ENCODE measurements at places on chromosomes 12 and 14.

DNA sequence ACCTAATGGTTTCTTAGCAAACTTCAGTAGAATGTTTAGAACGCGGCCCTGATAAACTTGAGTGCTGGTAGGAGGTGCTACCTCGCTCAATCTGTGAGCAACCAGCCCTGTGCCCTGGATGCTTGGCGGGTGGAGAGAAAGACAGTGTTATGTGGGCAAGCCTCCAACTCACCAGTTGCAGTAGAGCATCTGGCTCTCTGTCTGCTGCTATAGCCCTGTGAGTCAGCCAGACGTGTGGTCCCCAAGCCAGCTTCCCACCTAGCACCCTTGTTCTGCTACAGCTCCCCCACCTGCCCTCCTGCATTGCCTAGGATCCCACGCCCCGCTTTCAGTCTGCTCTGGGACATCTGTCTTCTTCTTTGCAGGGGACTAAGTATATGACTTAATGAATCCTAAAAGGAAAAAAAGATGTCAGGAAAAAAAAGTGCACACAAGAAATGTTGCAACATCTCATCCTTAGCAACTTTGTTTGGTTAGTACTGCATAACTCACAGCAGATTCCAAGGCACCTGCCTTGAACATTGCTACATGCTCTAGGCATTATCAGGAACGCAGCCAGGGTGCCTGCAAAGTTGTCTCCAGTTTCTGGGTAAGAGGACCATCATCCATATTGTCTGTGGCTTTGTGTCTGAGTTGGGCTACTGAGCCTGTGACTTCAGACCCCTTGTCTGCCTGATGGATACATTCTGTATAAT, 13.6 kb downstream of the SNRNP35 start:
- no peak for DNase-seq

DNA sequence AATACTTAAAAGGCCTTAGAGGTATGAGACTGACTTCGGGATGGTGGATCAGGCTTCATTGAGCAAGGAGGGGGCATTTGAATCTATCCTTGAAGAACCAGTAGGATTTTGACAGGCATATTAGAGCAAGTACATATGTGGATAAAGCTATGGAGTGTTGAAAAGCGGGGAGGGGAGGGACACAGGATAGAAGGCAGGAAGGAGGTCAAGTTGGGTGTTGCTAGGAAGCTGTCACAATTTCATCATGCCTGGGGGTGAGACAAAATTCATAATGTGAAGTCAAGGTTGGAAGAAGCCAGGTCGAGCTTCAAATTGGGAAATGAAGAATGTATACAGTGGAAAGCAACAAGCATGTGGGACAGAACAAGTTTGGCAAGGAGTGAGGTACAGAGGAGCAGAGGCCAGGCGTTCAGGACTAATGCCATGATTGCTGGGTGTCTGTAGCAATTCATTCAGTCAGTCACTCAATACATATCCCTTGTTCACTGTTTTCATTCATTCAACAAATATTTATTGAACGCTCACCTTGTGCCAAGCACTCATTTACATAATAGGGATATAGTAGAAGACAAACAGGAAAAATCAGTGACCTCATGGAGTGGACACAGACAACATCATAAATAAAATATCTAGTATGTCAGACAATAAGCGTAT, 58.3 kb upstream of the LTA4H start:
- no peak for DNase-seq

DNA sequence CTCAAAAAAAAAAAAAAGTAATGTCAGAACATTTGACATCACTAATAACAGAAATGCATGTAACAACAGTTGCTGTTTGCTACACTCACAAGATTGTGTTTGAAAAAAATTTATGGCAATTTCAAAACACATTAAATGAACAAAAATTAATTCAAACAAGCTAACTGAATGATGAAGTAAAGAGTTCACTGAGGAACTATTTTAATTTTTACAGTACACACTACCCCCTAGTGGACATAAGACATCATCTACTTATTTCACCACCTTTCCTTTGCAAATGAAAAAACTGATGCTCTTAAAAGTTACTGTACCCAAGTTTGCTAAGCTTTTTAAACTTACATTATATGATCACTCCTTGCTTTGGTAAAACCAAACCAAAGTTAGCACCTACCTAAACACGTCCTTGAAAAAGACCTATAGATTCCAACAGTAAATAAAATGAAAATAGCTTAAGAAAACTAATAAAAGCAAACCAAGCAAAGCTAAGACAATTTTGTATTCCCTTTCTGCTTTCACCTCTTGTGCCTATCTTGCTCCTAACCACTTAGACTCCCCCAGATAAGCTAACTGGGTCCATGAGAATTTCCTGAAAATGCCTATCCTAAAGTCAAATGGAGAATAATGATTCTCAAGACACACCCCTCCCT, 22.2 kb downstream of the UBE2N start:
- DNase-seq, result no peak

GRCh38 chr12:53805791-53806190, 54.0 kb upstream of the CISTR start:
- DNase-seq, result no peak

DNA sequence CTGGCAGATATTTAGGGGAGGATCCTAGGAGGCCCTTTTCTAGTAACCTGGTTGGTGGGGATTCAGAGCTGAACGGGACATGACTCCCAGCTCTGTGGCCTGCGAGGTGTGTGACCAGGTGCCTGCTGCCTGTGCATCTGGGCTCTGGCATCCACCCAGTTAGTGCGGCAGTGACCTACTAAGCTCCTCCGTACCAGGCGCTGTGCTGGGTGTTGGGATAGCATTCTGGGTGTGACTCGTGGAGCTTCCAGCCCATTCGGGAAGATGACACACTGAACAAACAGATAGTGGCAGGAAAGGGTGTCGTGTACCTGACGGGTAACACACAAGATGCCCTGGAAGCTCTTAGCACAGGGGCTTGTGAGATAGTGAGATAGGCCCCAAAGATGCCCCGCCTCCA, 80.9 kb downstream of the ACACB start:
- DNase-seq, result no peak

DNA sequence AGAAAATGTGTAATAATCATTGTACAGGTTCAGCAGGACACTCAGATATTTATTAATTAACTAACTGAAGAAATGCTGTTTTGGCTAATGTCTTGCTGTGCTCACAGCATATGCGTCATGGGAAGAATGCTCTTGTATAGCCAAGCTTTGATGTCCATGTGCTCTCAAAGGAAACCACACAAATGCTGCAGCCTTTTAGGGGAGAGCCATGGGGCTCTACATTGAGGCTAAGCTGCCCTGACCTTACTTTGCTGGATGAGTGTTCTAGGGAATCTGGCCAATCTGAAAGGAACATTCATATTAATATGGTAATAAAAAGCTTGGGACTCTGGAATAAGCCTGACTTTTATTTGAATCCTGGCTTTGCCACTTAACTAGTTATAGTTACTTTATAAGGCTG, 9.5 kb upstream of the CRADD start:
- DNase-seq, result no peak

GRCh38 chr14:63204407-63205043, at the start of gene RHOJ:
Gene RHOJ (plus strand): TSS chr14:63204443. CDS start chr14:63204870, 427 bp downstream.
- no peak for DNase-seq

DNA sequence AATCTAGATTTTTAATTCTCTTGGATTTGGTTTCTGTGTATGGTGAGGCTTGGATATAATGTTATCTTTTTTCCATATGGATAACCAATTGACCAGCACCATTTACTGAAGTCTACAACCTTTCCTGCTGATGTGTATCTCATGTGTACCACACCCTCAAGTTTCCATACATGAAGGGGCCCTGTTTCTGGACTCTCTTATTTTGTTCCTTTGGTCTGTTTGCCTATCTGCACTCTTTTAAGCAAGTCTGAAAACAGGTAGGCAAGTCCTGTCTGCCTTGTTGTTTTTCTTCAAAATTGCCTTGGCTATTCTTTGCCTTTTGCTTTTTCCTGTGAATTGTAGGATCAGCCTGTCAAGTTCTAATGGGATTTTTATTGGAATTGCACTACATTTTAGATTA, 44.6 kb downstream of the MAX start:
- DNase-seq, result no peak

- DNase-seq, result no peak
Observed at GRCh38 chr12:107558141-107558815, 127.3 kb upstream of the PWP1 start.

DNA sequence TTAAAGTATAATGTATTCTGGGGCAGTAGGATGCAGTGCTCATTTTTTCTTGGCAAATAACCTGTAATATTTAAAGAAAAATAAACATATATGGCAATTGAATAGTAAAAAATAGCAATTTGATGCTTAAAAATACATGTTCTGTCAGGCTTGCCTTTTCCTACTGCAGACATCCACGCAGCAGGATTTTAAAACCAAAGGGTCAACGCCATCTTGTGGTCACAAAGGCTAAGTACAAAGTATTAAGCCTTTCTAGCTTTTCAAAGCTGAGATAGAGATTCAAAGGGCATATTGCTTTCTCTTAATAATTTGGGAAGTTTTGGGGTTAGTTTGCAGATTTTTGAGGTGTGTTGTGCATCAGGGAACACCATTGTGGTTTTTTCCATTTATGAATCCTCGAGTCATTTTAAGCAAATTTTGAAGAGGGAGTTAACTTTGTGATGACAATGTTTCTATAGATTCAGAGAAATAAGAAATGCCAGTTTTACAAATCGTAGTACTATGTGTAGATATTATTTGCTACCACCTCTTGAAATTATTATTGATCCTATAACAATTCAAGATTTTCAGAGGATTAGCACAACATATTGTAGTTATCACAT, 4.7 kb upstream of the CCER1 start:
- DNase-seq, result peak; percentile 18

GRCh38 chr12:108270035-108270848, 68.9 kb downstream of the CMKLR1 start:
- no peak for DNase-seq

Data from GDM1 (cell line).